HFFc6 (cell line): ENCODE measurements at places on chromosomes 1 and 21. TPM values are rescaled to one million over a fixed set of nuclear protein-coding genes. Genes with fewer than 3 reads are reported as not detected.
A peak's percentile ranks its signal among the peaks of the same experiment; 100 is the strongest.

- peak overlapping the region; percentile 62 for H3K4me3 ChIP-seq
- DNase-seq: peak; percentile 98
- H3K4me1 ChIP-seq: peaks cover 41% of the 10 kb centered on the region
- H3K27me3 ChIP-seq: no peaks in the 10 kb centered on the region; the same call in 1 of the 2 replicates
Measured at GRCh38 chr1:3312898-3313575, 141.4 kb upstream of the ARHGEF16 start.

GRCh38 chr1:86455073-86455472, 13.7 kb upstream of the CLCA1 start:
- H3K4me1 ChIP-seq: no peaks in the 10 kb centered on the region
- DNase-seq: no peak
- no peak overlapping the region for H3K4me3 ChIP-seq
- H3K27me3 ChIP-seq: peaks cover 6% of the 10 kb centered on the region; the same call in 1 of the 2 replicates
- no peak overlapping the region for H3K27ac ChIP-seq

GRCh38 chr21:42570841-42571387, 57.3 kb downstream of the SLC37A1 start:
- peaks cover 2% of the 10 kb centered on the region for H3K27me3 ChIP-seq
- H3K36me3 ChIP-seq: peaks cover 5% of the 10 kb centered on the region; the same call in 1 of the 2 replicates
- no peaks in the 10 kb centered on the region for H3K4me1 ChIP-seq

DNA sequence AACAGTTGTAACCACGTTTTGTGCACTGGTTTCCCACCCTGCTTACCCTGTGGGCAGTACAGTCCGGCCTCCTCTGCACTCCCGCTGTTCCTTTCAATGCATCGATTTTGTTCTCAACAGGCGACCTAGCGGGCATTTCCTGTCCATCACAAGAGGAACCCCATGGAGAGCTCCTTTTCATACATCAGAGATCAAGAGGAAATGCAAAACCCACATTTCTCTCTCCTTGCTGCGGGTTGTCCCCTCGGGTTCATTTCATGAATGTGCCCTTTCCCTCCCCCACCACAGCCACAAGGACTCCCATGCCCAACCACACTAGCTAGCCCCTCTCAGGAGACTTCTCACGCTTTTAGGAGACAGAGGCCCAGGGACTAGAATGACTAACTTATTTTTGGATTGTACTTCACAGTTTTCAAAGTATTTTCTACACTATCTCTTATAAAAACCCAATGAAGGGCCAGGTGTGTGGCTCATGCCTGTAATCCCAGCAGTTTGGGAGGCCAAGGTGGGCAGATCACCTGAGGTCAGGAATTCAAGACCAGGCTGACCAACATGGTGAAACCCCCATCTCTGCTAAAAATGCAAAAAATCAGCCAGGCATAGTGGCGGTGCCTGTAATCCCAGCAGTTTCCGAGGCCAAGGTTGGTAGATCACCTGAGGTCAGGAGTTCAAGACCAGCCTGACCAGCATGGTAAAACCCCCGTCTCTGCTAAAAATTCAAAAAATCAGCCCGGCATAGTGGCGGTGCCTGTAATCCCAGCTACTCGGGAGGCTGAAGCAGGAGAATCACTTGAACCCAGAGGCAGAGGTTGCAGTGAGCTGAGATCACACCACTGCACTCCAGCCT, 18.4 kb downstream of the ATP1A4 start:
- no peak overlapping the region for H3K4me3 ChIP-seq
- H3K27ac ChIP-seq: no peak overlapping the region
- DNase-seq: no peak
- no peaks in the 10 kb centered on the region for H3K36me3 ChIP-seq

The PROX1 gene
- 0.14 to 0.51 TPM (median 0.24 TPM) in 3 replicates for total RNA-seq

The LRRN2 gene
- not detected in 2 replicates for total RNA-seq

DNA sequence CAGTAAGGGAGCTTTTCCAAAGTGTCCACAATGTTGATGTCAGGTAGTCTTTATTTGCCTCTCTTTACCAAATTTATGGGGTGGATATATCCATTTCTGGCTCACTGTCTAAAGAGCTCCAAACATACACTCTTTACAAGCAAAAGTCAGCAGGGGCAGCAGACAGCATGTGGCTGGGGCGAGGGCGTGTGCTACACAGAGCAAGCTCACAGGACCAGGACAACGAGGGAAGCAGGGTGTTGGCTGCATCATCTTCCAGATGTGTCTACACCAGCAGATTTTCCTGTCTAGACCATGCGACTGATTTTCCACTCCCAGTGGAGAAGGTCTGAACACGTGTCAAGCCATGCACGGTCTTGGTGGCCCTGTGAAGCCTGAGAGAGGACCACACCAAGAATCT, 123.8 kb downstream of the TRABD2B start:
- H3K36me3 ChIP-seq: peaks cover 4% of the 10 kb centered on the region; the same call in 1 of the 2 replicates
- H3K4me1 ChIP-seq: no peaks in the 10 kb centered on the region
- no peak overlapping the region for H3K27ac ChIP-seq
- peaks cover 2% of the 10 kb centered on the region for H3K27me3 ChIP-seq
- DNase-seq: no peak

- H3K36me3 ChIP-seq: peaks cover 15% of the 10 kb centered on the region; the same call in 1 of the 2 replicates
- no peak for DNase-seq
- peaks cover 9% of the 10 kb centered on the region for H3K27me3 ChIP-seq
- peaks cover 29% of the 10 kb centered on the region for H3K4me1 ChIP-seq
- H3K4me3 ChIP-seq: no peak overlapping the region
- H3K27ac ChIP-seq: no peak overlapping the region
Measured at GRCh38 chr1:32357614-32358013, 4.7 kb downstream of the FAM229A start.

GRCh38 chr1:30523055-30524020, 200.0 kb downstream of the MATN1 start:
- H3K4me3 ChIP-seq: peak overlapping the region; percentile 74
- H3K27ac ChIP-seq: peak overlapping the region; percentile 92
- H3K4me1 ChIP-seq: peaks cover 58% of the 10 kb centered on the region
- H3K36me3 ChIP-seq: no peaks in the 10 kb centered on the region
- peak; percentile 96 for DNase-seq

DNA sequence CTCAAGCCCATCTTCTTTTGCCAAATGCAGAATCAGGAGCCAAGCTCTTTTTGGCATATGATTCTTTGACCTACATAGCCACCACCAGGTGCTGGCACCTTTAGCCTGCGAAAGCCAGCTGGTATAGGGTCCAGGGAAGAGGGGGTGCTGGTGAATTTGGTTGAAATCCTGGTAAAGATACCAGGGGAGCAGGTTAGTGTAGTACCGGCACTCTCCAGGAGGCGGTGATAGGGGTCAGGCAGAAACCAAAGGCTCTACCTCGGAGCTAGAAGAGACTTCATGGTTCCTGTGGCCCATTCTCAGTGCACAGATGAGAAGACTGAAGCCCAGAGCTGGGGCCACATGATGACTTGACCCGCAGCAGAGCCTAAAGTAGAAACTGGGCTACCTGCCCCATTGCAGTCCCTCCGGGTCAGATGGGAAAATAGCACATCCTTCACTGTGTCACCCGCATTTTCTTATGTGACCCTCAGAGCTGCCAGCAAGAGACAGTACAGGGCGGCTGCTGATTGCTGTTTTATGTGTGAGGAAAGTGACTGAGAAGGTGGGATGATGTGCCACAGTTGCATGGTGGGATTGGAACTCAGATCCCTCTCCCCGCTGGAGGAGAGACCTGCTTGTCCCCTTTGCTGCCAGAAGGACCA, 36.0 kb upstream of the IL19 start:
- H3K27me3 ChIP-seq: no peaks in the 10 kb centered on the region; the same call in none of the 2 replicates
- H3K4me1 ChIP-seq: peaks cover 36% of the 10 kb centered on the region
- DNase-seq: peak; percentile 37
- no peaks in the 10 kb centered on the region for H3K36me3 ChIP-seq
- no peak overlapping the region for H3K4me3 ChIP-seq
- H3K27ac ChIP-seq: peak overlapping the region; percentile 21; the same call in 1 of the 2 replicates

The SLC50A1 gene
- 23.5 and 35.6 TPM in 2 replicates for total RNA-seq

The UTS2 gene
- not detected in 2 replicates for total RNA-seq
